NCI-H2171 treated with DMSO at 0.1 percent for 48 hours (cell line): ENCODE measurements at places on chromosomes 5 and 9.

DNA sequence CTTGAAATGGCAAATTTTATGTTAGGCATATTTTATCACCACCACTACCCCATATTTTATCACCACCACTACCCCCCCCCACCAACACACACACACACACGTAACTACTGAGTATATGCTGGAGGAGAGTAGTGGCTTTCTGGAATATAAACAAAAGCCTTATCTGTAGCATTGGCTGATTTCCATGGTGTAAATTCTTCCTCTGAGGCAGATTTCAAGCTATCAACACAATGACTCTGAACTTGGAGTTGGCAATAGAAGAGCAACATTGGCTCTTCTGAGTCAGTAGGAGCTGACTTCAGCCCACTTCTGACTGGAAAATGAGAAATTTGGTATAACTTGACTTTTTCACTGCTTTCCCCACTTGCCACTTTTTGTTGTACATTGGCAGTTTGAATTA, 143.0 kb downstream of the CAVIN4 start:
- DNase-seq: no peak

DNA sequence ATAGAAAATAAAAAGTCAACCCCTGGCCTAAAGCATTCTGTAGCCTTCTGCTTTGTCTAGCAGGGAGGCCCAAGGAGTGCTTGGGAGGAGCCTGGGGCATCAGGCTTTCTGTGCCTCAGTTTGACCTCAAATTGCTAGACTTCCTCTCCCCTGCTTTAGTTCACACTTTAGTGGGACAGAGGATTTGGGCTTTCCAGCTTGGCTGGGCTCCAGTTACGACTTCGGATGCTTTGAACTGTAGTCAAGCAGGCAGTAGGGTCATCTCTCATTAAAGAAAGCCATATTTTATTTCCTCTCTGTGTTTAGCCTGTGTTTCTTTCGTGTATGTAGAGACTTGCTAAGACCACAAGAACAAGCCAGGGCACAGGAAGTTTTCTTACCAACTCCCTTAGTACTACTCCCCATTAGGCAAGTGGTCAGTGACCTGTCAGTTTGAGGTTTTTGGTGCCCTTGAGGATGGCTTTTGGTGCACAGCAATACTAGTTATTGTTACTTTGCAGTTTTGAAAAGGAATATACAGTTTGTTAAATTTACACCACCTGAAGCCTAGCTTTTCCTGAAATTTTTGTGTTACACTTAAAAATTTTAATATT, 334.7 kb downstream of the NDUFS4 start:
- DNase-seq: no peak

GRCh38 chr5:102295534-102296177, 428 bp downstream of the SLCO4C1 start:
- DNase-seq: no peak

DNA sequence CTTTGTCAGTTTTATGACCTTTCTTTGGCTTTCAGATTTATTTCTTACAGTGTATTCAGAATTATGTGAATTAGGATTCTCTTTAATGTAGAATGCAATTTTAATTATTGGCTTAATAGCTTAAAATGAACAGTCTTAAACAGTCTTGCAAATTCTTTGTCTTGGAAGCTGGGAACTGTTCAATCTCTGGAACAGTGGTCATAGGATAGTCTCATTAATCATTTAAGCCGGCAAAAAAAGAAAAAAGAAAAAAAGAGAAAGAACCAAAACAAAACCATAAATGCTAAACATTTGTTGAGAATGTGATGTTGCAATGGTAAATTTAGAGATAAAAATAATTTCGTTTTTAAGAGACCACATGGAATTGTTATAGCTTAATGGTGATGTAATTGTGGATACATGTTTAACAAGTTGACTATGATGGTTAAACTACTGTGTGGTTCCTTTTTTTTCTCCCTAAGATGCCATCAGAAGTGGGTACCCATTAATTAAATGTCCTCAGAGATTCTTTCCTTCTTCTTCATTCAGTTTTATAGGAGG, 61.6 kb downstream of the NNT start:
- no peak for DNase-seq

DNA sequence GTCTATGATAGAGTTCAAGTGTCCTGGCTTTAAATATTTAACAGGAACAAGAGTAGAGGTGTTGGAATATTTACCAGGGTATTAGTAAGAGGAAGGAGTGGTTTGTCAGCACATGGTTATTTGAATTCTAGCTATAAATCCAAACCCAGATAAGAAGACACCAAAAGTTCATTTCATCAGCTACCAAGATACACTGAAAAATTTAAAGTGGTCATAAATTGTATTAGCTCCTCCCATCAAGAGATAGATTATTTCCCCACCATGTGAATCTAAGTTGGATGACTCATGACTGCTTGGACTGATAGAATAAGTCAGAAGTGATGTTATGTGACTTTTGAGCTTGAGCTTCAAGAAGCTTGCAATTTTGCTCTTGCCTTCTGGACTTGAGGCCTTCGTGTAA, 72.1 kb upstream of the GRAMD2B start:
- DNase-seq: no peak

- no peak for DNase-seq
These were observed 452.8 kb downstream of the RAB3C start for GRCh38 chr5:59035681-59036080.

DNA sequence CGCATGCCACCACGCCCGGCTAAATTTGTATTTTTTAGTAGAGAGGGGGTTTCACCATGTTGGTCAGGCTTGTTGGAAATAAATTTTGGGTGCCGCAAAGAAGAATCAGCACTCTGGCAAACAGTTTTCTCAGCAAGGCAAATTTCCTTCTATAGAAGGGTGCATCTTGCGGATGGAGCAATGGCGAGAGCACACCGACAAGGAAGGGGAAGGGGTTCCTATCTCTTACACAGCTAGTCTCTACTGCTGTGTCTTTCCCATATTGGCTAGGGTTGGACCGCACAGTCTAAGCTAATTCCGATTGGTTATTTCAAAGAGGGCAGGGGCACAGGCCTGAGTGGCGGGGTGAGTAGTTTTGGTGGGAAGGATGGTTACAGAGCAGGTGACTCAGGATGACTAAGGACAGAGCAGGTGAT, 707 bp downstream of the GTF3C5 start:
- no peak for DNase-seq

DNA sequence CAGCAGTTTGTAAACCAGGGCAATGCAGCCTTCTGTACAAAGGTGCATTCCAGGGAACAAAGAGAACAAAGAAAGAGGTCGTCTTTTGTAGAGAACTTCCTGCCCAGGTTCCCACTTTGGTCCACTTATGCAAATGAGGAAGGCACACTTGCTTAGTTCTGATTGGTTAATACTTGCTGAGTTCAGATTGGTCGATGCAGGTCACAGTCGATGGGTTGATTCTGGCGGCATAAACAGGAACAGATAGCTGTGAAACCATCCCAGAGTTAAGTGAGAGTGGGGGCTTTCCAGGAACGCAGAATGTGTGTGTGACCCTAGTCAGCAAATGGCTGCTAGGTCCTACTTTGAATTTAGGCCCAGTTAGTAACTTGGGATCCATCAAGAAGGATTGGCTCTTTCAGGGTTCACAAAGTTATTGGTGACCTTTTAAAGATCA, 1.8 kb upstream of the ADAMTS13 start:
- DNase-seq: no peak

- no peak for DNase-seq
These were observed 1061.7 kb upstream of the WWC1 start for GRCh38 chr5:167229751-167230150.

DNA sequence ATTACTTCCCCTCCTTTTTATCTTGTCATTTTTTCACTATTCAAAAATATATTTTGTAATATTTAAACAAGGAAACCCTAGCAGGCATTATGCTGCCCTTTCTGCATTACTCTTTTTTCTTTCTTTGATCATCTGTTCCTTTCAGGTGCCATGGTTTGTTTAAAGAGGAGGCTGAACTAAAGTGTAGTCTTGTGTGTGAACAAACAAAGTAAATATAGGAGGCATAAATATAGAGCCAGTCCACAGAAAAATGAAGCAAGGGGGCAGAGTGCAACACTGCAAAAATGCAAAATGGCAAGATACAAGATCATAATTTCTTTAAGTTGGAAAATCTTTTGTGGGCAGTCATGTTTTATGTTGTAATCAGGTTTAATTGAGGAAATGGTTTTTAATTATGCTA, 947.3 kb upstream of the COX7C start:
- no peak for DNase-seq

DNA sequence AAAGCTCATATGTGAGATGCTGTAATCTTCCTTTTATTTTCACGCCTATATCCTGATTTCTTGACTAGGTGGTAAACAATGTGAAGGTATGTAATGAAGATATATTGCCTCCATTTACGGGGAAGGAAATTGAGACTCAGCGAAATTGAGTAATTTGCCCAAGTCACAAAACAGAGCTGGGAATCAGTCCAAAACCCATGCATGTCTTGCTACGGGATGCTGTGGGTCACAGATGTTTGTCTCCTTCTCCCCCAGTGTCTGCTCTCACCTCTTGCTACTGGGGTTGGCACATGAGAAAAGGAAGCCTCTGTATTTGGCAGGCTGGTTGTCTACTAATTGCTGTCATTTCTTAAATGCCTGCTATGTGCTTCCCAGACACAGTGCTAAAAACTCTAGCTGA, 53.7 kb upstream of the TEX48 start:
- peak; percentile 72 for DNase-seq

DNA sequence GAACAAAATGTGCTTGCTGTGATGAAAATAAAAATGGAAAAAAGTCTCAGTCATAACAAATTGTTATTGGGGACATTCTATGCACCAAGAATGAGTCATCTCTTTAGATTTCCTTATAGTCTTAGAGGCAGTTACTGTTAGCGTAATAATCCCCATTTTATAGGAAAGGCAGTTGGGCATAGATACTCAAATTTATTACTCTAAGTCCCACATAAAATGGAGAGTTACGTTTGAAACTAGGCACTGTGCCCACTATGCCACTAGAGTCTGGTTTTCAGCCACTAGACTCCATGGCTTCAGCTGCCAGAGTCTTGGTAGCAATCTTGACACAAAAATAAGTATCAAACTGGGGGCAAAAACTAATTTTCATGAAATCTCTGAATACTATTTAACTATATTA, 317.9 kb upstream of the MEF2C start:
- no peak for DNase-seq

DNA sequence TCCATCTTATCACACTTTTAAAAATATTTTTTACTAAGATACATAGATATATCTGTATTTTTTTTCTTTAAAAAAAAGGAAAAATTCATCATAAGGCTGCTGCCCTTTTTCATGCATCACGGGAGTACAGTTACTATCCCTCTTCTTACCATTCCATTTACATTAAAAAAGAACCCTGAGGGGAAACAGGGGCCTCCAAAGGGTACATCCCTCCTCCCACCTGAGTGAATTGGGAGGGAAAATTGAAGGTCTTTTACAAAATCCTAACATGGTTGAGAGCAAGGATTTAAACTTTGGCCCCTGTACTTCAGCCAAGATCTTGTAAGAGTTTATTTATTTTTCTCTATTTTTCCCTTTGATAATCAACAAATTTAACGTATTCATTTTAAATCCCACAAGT, 319.2 kb downstream of the MLLT3 start:
- DNase-seq: no peak

- no peak for DNase-seq
These were observed 207.7 kb downstream of the SREK1 start for GRCh38 chr5:66351813-66352212.

DNA sequence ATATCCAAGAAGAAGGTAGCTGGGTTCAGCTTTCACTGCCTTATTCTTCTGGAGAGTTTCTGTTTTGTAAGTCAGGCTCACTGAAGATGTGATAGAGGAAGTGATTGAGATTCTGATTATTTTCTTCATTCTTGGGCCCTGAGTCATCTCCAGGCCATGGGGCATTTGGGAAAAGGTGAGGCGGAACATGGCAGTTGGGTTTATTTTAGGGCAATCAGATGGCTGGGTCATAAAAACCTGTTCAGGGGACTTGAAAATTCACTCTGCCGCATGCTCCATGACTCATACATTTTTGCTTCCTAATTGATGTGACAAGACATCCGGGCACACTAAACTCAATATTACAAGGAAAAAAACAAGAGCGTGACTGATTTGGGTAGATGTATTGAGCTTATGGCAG, 265.7 kb upstream of the KLF4 start:
- no peak for DNase-seq

DNA sequence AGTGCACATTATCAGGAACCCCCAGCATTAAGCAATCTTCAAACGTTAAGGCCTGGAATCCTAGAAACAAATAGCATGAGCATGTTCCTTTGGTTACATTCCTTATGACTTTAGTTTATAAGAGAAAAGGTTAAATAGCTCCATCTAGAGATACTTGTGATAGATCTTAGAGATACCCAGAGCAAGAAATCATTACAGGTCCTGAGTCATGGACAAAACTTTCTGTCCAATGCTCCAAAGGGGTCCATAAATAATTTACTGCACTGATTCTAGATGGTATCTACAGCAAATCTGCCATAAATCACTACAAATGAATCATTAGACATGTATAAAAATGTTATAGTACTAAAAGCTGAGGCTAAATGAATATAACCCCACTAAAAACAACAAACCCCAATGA, 139.6 kb downstream of the HTR1A start:
- DNase-seq: no peak

DNA sequence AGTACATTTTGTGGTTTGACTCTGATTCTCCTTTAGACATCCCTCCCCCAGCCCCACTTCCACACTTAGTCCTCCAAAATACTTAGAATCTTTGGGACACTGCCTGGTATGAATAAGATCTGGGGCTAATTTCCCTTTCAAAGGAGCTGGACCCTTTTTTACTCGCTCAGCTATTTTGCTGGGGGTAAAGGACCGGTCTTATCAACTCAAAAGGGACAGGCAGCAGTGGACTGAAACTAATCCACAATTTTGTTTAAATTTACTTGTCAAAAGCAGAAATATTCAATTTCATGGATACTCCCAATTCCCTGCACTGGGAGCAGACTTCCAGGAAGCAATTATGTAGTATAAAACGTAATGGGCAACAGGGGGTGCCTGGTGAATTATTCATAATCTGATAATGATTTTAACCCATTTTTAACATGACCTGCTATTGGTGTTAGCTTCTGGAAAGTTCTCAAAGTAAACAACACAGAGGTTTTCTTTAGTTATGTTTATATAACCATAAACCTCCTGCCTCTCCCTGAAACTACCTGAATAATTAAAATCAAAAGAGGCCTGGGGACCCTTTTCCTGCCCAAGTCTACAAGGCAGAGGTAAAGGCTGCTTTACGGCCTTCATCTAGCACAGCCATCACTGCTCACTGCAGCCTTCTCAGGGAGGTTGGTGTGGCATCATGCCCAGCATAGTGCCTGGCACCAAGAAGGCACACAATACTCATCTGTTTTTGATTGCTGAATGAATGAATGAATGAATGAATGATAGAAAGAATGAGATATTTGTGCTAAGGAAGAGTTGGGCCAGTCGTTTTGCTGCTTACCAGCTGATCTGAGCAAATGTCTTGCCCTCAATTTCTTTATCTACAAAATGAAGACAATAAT, 44.2 kb upstream of the GNPDA1 start:
- DNase-seq: no peak

- no peak for DNase-seq
These were observed 175.7 kb downstream of the MELK start for GRCh38 chr9:36748322-36748899.

GRCh38 chr5:78805474-78806124, 157.0 kb upstream of the LHFPL2 start:
- no peak for DNase-seq

GRCh38 chr9:95132366-95133324, 184.9 kb downstream of the FANCC start:
- peak; percentile 39 for DNase-seq
